ENCODE measurements at places on chromosomes 3 and 15.

DNA sequence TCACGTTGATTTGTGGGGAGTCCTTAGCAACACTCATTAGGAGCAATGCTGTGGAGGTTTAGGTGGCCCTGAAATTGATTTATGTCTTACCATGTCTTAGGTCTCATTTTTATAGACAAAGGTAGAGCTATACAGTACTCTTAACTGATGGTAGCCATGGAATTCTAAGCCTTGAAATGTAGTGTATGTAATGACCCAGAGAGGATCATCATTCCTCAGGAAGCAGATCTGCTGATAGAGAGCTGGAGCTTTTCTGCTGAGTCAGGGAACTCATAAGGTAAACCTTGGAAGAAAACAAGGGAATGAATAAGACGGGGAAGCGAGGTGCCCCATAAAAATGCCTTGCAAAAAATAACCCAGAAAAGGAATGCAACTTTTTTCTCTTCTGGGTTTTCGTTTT is 34.0 kb upstream of the ZNF639 start:
- no peak for DNase-seq

GRCh38 chr15:51229907-51230330 is 108.5 kb downstream of the CYP19A1 start:
- no peak for DNase-seq

- no peak for DNase-seq
Observed at GRCh38 chr3:185960522-185961288, 22.9 kb upstream of the TRA2B start.

- no peak for DNase-seq
Observed at GRCh38 chr15:98035134-98035533, 74.6 kb downstream of the ARRDC4 start.

Data from MCF 10A (cell line).